ENCODE measurements at places on chromosomes 3 and 15.
A peak's percentile ranks its signal among the peaks of the same experiment; 100 is the strongest.

DNA sequence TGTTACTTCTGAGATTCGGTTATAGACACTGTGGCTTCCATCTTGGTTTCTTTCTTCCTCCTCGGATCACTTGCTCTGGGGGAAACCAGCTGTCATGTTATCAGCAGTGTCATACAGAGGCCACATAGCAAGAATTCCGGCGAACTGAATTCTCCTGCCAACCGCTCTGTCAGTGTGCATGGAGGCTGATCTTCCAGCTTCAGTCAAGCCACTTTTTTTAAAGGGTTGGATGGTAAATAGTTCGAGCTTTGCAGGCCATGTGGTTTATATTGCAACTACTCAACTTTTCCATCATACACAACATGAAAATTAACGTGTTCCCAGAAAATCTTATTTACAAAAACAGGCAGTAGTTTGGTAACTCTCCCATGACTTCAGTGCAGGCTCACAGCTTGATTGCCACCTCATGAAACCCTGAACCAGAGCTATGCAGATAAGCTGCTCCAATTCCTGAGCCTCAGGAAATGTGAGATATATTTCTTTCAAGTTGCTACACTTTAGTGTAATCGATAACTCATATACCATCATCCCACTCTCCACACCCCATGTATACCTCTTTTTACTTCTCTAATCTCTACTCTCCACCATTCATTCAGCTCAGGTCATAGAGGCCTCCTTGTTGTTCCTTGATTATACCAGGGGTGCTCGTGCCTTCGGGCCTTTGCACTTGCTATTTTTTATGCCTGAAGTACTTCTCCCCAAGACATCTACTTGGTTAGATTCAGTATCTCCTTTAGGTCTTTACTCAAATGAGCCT, 7.2 kb downstream of the RPL22L1 start:
- no peak for DNase-seq

DNA sequence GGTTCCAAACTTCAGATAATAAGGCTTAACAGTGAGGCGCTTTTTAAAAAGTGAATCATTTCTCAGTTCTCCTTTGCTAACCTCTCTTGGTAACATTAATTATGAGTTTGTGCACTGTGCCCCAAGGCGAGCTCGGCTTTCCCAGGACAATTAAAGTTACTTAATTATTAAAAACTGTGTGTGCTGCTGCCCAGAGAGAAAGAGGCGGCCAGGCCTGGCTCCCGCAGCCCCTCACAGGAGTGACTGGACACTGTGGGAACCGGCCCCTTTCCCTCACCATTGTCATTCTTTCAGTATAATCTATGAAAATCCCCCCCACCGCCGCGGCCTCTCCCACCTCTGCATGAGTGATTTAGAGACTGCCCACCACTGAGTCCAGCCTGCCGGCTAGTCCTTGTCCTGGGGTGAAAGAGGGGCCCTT, 43.1 kb upstream of the HES1 start:
- DNase-seq = no peak

DNA sequence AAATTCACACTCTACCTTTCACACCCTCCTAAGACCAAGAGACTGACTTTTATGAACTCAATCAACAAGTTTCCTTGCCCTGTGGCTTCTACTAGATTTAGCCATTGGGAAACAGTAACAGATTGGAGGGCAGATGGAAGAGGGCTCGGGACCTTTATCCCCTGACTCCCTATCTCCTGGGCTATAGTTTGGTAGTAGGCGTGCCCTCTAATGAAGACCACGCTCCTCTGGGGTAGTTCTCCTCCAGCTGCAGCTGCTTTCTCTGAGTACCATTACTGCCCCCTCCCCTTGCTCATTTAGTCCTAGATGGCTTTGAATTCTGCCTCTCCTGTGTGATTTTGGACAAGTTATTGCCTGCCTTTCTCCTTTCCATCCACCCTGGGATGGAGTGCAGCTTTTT, 33.3 kb downstream of the FMN1 start:
- no peak for DNase-seq

DNA sequence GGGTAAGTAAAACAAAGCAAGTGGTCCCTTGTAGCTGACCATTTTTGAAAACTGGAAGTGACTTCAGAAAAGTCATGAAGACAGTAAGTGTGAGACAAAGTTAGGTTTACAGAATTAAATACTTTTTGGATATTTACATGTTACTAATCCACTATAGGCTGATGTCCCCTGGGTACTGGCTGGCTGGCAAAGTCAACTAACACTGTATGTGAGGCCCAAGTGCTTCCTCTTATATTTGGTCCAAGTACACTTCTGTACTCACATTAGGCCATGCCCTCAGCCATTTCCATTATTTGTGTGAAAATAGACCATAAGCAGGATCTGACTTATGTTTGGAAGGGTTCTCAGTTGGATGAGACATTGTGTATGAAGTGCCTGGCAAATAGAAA, 5.5 kb upstream of the LEKR1 start:
- no peak for DNase-seq

DNA sequence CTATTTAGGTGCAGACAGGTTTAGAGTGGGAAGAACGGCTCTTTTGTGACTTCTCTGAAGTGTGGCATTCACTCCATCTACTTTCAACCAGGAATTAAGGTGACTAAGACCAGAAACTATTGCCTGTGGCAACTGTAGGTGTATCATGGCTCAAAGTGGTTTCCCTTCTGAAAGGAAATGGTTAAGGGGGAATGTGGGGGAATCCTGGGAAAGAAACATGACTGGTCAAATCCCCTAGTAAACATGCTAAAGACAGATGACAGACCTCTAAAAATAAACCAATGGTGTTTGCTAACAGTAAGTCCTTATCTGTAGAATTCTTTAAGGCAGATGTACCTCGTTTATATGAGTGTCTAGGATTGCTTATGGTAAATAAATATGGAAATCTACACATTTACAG, 56.9 kb downstream of the MEGF11 start:
- no peak for DNase-seq

- DNase-seq = no peak
Measured at GRCh38 chr3:193743702-193744047, 150.7 kb downstream of the OPA1 start.

DNA sequence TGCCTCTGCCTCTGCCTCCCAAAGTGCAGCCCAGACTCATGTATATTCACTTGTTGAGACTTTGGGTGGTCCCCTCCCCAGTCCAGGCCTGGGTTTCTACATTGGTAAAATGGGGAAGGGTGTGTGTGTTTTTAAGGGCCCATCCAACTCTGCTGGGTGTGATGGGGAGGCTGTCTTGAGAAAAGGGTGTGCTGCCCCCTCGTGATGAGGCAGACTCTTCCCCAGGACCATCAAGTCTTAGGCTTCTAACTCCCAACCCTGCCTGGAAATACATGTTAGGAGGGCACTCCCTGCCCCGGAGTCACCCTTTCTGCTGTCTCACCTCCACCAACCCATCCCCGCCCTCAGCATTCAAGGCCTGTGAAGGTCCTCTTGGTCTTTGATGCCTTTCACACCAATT, 4.4 kb upstream of the PTPN23 start:
- no peak for DNase-seq

DNA sequence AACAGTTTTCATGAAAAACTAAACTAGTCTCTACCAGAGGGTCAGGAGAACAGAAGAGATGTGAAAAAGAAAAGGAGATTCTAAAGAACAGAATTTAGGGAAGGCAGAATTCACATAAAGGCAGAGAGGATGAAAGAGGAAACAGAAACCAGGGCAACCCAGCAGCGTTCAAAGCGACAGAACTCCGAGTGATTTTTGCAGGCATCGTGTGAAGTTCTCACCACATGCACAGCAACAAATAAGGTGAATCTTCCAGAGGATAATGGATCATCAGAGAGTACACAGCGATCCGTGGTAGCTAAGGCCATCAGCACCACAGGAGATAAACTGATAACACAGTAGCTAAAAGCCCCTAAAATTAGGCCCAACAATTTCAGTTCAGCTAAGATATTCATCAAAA, 250.8 kb upstream of the THBS1 start:
- no peak for DNase-seq

GRCh38 chr3:4758249-4758860, 220.9 kb upstream of the BHLHE40 start:
- no peak for DNase-seq

DNA sequence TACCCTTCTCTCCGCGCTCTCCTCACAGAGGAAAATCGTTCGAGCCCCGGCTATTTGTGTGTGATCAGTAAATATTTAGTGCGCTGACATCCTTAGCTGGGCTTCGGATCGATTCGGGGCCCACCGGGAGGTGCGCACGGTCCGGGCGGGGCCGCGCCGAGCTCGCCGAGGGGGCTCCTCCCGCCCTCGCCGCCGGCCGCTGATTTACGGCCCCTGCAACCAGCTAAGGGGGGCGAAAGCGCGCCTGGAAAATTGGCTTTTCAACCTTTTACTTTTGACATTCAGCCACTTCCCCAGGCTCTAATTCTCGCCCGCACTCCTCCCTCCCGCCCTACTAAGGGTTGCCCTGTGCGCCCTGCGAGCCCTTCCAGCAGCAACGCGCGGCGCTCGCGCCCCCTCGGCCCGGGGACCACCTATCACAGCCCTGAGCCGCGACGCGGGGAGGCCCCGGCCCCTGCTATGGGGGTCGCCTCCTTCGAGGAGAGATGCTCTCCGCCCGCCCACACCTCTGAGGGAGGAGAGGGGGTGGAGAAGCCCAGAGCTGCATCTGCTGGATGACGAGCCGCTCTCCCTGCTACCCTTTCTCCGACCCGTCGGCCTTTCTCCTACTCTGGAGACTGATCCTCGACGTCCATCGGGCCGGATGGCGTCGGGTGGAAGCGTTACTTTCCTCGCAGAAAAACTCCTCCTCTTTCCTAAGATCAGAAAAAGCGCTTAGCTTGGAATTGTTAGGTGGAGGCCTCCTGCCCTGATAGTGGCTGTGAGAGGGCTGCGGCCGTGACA, 7.8 kb upstream of the NR2F2 start:
- no peak for DNase-seq

GRCh38 chr3:94821241-94821640, 758.4 kb downstream of the NSUN3 start:
- DNase-seq = no peak

DNA sequence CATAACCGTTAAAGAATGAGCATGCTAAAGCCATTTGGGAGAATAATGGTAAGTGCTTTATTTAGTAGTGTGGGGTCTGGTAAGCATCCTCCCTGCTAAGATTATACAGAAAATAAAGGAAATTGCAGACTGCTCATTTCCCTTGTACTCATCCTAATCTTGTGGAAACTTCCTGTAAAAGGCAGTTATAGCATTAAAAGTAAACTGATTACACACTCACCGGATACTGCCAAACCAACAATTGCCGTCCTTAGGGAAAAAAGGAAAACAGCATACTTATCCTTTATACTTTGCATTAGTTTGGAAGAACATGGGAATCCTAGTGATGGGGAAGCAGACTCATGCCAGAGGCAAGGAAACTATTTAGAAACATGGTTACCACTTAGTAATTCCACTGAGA, 5.3 kb upstream of the SPRED1 start:
- DNase-seq = no peak

- no peak for DNase-seq
Measured at GRCh38 chr15:58520936-58521292, 89.1 kb downstream of the LIPC start.

- no peak for DNase-seq
Measured at GRCh38 chr3:154338570-154338969, 14.3 kb upstream of the DHX36 start.

- DNase-seq = no peak
Measured at GRCh38 chr15:93289941-93290617, 201.1 kb upstream of the RGMA start.

DNA sequence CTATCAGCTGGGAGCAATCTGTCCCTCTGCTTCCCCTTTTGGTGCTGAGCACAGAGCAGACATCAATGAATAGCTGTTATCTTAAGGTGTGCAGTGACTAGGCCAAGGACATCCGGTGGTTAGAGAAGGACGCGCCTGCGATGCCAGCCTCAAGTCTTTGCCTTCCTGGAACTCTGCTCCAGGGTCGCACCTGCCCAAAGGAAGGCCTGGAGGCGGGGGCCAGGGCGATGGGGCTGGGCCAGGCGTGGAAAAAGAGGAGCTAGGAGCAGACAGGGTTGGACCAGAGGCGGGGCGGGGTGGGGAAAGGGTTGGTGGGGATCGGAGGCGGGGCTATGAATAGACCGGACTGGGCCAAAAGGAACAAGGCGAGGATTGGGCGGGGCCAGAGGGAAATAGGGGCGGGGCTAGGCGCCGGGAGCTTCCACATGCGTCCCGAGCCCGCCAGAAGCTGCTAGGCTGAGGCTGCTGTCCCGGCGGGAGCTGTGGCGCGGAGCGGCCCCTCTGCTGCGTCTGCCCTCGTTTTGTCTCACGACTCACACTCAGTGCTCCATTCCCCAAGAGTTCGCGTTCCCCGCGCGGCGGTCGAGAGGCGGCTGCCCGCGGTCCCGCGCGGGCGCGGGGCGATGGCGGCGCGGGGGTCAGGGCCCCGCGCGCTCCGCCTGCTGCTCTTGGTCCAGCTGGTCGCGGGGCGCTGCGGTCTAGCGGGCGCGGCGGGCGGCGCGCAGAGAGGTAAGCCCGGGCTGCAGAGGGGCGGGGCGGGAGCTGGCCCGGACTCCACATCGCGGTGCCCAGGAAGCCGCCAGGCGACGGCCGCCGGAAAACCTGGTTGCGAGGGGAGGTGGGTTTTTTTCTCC, at the start of gene CHRNA5:
Gene CHRNA5 (plus strand): TSS at position 424 of the 854 bp plus-strand sequence. CDS start 200 bp downstream, at position 624.
- DNase-seq = peak; percentile 43

DNA sequence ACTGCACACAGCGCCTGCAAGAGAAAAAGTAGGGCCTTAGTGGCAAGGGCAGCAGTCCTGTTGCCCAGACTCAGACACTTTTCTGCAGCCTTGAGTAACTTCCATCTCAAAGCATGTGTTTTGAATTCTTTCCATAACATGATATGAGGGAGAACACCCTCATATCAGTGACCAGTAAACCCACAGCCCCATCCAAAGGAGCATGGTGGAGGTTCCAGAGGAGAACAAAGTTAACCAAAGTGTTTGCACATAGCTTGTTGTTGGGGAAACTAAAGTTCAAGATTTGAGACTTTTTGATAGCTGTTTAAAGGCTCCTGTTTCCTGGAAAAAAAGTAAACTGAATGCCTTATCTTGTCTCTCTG, 74.2 kb downstream of the OCA2 start:
- DNase-seq = no peak

Measured in smooth muscle cell of the brain vasculature (primary cell).